SW 1271 (cell line): ENCODE measurements at places on chromosomes 1 and 21.

DNA sequence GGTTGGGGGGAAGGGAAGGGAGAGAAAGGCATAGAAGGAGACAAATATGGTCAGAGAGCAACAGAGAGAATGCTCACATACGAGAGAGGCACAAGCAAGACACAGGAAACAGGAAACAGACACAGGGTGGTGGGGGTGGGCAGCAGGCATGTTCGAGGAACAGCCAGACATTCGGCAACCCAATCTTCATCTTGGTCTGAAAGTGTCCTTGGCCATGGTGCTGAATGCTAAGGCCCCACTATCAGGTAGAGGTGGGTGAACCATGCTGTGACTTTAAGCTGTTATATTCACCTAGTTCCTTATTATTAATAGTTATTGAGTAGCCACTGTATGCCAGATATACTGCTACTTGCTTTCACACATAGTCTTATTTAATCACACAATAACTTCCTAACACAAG, 109.2 kb downstream of the DDX20 start:
- no peak for DNase-seq

DNA sequence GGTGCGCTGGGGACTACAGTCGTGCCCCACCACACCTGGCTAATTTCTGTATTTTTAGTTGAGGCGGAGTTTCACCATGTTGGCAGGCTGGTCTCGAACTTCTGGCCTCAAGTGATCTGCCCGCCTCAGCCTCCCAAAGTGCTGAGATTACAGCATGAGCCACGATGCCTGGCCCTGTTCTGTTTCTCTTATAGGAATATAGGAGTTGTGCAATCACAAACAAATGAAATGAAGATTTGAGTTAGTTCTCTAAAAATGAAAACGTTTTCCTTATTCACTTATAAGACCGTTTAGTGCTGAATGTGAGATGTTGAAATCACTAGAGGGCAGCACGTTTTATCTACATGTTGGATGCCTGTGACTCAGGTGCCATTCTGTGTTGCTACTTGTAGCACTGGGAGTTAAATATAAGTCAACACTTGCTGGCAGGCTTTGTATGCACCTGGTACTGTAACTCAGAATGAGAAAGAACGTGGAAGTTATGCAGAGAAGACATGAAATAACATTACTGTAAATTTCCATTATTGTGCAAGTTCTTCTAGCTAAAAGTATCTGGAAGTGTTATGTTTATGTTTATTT, 45.8 kb downstream of the MIGA1 start:
- peak; percentile 3 for DNase-seq

DNA sequence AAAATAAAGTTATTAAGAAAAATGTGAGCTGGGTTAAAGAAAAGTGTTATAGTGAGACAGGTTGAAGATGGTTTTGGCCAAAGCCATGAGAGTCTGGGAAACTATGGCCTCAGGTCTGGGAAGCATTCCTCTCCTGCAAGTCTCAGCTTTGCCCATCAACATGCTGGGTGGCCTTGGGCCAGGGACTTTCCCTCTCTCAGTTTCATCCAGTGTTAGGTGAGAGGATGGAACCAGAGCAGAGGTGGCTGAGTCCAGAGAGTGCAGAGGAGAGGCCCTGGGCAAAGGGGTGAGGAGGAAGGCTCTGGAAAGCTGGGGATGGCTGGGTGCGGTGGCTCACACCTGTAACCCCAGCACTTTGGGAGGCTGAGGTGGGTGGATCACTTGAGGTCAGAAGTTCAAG, 10.5 kb downstream of the PADI2 start:
- DNase-seq = no peak

GRCh38 chr1:80891871-80892270, 908.9 kb upstream of the ADGRL2 start:
- DNase-seq = no peak

DNA sequence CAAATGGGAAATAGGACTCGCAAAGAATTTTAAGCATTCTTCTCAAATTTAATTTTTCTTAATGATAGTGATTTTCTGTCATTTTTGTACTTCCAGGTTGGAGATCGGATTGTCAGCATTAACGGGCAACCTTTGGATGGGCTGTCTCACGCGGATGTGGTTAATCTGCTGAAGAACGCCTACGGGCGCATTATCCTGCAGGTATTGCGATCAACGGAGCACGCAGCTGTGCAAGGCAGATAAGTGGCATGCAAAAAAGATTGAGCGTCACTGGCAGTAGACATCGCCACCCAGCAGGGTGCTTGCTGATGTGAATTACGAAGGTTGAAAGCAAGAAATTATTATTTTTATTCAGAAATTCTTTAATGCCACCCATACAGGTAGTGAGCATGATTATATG, 65.9 kb upstream of the L1TD1 start:
- no peak for DNase-seq

DNA sequence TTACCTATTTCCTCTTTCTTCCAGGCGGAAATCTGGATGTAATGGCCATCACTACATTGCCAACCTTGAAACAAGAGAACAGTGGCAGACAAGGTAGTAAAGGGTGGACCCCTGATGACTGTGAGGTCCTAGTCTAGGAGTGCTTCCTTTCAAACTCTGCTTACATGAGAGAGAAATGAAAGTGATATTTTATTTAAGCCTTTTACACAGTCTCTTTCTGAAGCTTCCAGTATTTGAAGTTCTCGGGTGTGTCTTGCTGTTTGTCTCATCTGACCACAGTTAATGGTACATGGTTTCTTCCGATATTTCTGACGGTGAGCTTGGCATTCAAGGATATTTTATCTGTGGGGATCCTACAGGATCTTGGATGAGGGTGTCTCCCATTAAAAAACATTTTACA, 215.2 kb downstream of the SLC45A1 start:
- DNase-seq = no peak
